ENCODE measurements at places on chromosomes 5 and 9. TPM values are rescaled to one million over a fixed set of nuclear protein-coding genes. Genes with fewer than 3 reads are reported as not detected.

Gene ARL14EPL
- total RNA-seq = not detected

Gene GABRP
- 1.2 TPM for total RNA-seq

Gene CDO1
- 10.7 TPM for total RNA-seq

Gene PCDHB6
- 0.54 TPM for total RNA-seq

Gene CFAP77
- not detected for total RNA-seq

Gene PCDHB8
- total RNA-seq = not detected

Gene PCDHB15
- not detected for total RNA-seq

Gene MEF2C
- total RNA-seq = 5.4 TPM

Gene PCDHGC5
- total RNA-seq = not detected

Gene PRUNE2
- 15.6 TPM for total RNA-seq

Measured in Peyer's patch (tissue), 4 donors.